ENCODE measurements at places on chromosomes 4 and X.

- DNase-seq: no peak
Measured at GRCh38 chr4:109916027-109916409, 3.3 kb downstream of the EGF start.

DNA sequence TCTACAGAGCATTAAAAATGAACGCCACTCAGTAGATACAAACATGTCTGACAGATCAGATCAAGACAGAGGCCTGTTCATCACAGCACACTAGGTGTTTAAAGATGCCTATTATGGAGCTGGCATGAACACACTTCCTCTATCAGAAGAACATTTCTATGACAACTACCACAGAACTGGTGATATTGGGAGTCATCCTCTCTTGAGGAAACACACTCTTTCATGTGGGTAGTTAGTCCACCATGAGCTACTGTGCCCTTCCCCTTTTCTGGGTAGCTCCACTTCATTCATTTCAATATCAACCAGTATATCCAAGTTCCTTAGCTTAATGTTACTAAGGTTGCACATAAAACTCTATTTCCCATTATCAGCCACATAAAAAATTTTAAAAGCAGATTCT, 46.7 kb downstream of the MAOB start:
- DNase-seq: no peak

- no peak for DNase-seq
Measured at GRCh38 chr4:53016099-53016820, 154.1 kb downstream of the RASL11B start.

GRCh38 chr4:123325241-123325681, 71.3 kb upstream of the SPRY1 start:
- DNase-seq: peak; percentile 89

DNA sequence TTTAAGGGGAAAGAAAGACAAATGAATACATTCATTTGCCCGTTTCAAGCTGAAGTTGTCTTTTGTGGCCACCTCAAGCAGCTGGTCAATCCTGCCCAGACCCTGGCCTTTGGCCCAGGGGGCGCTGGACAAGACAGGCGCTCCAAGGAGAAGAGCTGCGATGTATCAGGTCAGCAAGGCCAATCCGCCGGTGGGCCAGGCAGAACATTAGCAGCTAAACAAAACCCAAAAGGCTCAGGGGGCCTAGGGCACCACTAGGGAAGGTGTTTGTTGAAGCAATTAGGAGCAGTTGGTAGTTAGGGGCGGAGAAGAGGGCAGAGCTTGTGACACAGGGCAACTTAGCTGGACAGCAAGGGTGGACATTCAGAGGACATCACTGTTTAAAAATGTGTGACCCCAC, 60.8 kb upstream of the TMEM33 start:
- no peak for DNase-seq

DNA sequence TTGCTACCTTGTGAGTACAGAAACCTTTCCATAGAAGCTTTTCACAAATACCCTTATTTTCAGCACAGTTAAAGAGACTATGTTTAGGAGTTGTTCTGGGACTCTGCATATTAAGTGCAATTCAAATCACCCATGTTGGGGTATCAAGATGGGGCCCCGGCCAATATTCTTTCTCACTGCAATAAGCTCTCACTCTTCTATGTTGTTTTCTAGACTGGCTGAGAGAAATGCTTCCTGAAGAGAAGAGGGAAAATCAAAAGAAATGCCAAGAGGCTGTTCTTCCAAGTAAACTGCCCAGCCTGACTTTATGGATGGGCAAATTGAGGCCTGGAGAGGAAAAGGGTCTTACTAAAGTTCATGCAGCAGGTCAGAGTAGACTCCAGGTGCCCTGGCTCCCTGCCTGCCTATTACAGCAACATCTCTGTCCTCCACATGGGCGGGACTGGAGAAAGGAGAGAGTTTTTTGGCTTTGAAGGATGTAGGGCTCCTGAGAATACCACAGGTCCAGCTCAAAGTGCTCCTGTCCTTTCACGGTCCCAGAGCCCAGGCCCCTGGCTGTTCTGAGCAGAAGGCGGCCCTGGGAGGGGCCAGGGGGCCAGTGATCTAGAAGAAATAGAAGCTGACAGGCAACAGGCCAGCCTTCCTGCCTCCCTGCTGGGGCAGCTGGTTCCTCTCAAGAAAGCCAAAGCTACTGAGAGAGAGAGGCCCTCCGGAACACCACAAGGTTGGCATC, 745 bp upstream of the IQSEC2 start:
- no peak for DNase-seq

- DNase-seq: peak; percentile 31
Measured at GRCh38 chrX:45070116-45071007, 130.3 kb downstream of the DIPK2B start.

GRCh38 chr4:80270868-80271267, 4.4 kb downstream of the FGF5 start:
- DNase-seq: no peak

DNA sequence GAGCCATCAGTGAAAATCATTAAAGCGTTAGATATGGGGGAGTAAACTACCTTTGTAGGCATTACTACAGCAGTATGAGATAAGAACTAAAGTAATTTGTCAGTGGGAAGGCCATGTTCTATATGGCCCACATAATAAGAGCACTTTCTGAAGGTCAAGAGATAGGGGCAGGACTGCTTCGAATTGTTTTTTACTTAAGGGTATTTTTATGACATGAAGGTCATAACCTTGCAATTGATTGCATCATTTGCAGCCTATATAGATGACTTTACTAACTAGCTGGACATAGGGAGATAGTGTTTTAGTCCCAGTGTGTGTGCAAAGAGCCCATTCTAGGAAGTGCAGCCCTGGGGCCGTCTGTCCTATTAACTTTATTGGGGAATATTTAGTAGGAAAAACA, 23.6 kb upstream of the GC start:
- DNase-seq: no peak

GRCh38 chrX:19334945-19335626, 8.6 kb upstream of the PDHA1 start:
- peak; percentile 55 for DNase-seq

DNA sequence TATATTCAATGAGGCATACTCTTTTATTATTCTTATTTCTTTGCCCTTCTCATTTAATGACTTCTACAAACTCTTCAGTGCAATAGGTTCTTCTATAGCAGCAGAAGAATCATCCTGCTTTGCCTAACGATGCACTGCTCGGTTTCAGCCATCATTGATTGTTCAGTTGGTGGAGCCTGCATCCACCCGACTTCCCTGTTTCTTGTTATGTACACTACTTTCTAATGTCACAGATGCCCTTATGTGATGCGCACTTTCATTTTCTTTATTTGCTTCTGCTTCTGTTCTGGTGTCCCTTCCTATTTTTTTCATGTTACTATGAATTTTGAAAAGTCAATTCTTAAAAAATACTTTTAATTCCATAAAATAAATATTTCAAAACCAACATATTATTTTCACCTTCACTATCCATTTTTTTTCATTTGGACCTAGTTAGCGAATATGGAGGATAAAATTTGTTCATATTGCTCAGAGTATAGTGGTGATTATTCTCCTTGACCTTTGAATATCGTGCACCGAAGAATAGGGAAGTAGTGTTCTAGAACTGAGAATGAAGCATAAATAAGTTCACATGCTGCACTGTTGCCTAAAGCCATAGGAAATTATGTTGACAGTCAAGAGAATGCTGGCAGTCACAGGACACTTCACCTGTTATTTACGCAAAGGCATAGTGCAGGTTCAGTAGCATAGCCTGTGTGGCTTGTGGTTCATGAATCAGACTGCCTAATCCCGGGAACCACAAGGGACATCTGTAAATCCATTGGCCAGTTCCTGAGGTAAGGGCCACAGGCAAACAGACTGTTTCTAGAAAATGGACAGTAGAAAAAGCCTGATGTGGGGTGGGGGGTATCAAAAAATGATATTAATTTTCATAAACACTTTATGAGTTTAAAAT, 21.3 kb upstream of the SFRP2 start:
- DNase-seq: no peak

Measured in GM12864 (cell line).